ENCODE measurements at places on chromosomes 6 and 20.
A peak's percentile ranks its signal among the peaks of the same experiment; 100 is the strongest.

DNA sequence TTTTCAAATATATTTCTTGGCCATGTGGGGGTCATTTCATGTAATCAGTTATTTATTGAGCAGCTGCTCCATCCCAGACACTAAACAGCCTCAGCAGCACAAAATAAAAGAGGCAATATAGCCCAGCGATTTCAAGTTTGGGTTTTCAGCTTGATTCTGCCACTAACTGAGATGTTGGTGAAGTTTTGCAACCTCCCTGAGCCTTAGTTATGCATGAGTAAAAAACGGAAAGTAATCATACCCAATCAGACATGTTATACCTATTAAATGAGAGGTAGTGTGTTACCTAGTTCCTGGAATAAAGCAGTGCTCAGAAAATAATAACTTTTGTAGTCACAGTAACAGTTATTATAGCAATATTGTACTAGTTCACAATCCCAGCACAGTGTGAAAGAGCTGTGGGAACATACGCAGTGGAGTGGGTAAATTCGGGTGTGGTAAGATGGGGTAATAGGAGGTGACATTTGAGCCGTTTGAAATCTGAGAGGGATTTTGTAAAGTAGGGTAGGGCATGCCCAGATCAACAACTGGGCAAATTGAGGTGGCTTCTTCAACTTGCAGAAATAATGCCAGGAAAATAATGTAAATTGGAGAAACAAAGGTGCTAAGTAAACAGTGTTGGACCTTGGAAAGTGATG, 1.5 kb downstream of the SLC9A8 start:
- peak overlapping the region; percentile 96 for H3K4me3 ChIP-seq
- DNase-seq: no peak
- peaks cover under 1% of the 10 kb centered on the region for H3K36me3 ChIP-seq
- H3K27me3 ChIP-seq: no peaks in the 10 kb centered on the region
- peaks cover 28% of the 10 kb centered on the region for H3K4me1 ChIP-seq
- H3K27ac ChIP-seq: peak overlapping the region; percentile 98

- H3K4me1 ChIP-seq: peaks cover 4% of the 10 kb centered on the region
- no peaks in the 10 kb centered on the region for H3K27me3 ChIP-seq
- no peak for DNase-seq
- H3K36me3 ChIP-seq: no peaks in the 10 kb centered on the region
- H3K4me3 ChIP-seq: no peak overlapping the region
These were observed 21.8 kb downstream of the PKHD1 start for GRCh38 chr6:52065621-52066020.

DNA sequence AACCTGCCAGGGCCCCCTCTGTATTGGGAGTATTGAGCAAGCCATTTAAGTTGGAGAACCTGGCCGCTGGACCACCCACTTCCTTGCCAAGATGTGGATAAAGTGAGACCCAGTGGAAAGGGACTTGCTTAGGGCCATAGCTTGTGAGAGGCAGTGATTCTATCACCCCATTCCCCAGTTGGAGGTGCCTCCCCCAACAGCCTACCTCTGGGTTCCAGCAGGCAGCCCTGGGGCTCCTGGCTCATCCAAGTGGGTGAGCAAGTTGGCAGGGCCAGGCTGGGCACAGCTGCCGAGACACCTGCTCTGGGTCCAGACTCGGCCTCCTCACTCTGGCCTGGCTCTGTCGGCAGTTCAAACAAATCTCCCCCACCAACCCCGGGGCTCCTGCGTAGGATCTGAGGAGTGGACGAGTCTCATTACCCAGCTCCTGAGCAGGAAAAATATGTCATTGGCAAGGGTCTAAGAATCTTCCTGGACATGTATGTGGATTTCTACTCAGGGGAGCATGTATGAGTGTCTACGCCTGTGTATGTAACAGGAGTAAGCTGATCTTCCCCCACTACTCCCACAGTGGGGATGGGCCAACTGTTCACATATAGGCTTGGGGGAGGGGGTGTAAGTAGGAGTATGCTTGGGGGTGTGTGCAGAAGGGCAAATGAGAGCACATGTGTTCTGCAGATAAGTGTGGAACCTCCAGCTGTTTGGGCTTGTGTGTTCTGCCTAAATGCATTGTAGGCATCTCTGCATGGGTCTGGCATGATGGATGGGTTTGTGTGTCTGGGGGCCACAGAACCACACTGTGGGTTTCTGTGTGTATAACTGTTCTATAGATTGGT, 1.9 kb downstream of the ID1 start:
- peaks cover 18% of the 10 kb centered on the region for H3K27me3 ChIP-seq
- no peak overlapping the region for H3K27ac ChIP-seq
- H3K4me3 ChIP-seq: peak overlapping the region; percentile 91
- no peaks in the 10 kb centered on the region for H3K36me3 ChIP-seq
- DNase-seq: no peak

GRCh38 chr6:96990462-96990861, 65.9 kb downstream of the KLHL32 start:
- no peak for DNase-seq
- H3K27me3 ChIP-seq: no peaks in the 10 kb centered on the region
- no peaks in the 10 kb centered on the region for H3K4me1 ChIP-seq
- H3K36me3 ChIP-seq: peaks cover 3% of the 10 kb centered on the region
